ENCODE measurements at places on chromosomes 7 and 10.

DNA sequence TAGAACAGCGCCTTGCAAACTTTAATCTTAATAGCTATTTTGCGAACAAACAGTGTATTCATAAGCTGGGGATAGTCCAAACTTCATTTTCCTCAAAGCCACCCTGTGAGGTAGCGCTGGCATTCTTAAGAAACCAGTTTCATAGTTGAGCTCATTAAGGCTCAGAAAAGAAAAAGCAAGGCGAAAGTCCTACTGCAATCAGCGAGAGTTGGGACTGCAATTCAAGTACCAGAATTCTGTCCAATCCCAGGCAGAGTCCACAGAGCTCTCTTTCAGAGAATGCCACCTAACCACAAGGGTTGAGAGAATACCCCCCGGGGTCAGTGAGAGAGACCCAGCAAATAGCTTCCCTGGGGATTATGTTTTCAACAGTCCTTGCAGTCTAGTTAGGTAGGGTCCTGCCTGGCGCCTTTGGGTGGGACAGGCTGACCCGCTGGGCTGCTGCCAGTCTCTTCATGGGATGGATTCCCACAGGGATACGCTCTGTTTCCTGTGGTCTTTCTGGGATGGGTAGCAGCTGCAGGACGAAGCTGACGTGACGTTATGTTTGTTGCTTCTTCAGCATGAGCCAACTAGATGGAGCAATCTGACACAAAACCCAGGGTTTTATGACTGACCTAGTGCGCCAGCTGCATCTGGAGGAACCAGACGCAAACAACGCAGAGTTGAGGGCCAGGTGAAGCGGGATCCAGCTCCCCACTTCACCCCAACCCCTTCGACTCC lies 16.0 kb downstream of the BMPER start:
- peak; percentile 32 for DNase-seq

GRCh38 chr10:31157123-31158010 lies 125.7 kb upstream of the ZNF438 start:
- peak; percentile 69 for DNase-seq

DNA sequence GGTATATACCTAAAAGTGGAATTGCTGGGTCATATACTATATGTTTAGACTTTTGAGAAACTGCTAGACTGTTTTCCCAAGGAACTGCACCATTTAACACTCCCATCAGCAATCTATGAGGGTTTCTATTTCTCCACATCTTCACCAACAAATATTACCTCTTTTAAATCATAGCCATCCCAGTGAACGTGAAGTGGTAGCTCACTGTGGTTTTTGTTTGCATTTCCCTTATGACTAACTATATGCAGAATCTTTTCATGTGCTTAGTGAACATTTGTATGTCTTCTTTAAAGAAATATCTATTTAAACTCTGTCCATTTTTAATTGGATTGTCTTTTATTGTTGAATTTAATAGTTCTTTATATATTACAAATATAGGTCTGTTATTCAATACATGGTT lies 115.8 kb upstream of the SEC61G start:
- no peak for DNase-seq

DNA sequence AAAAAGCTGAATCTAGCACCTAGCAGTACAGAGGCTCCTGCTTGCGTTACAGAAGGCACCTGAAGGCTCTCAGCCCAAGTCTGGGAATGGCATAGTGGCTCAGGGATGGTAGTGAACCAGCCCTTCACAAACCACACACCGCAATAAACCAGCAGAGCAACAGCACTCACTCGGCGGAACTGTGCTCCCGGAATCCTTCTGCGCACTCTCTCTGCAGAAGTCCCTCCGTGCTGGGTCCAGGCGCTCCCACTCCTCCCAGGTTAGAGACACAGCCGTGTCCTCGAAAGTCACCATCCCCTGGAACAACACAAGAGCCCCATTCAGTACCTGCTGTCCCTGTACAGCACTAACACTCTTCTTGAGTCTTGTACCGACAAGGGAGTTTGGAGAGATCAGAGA lies 1.5 kb downstream of the ZNF394 start:
- DNase-seq: no peak

DNA sequence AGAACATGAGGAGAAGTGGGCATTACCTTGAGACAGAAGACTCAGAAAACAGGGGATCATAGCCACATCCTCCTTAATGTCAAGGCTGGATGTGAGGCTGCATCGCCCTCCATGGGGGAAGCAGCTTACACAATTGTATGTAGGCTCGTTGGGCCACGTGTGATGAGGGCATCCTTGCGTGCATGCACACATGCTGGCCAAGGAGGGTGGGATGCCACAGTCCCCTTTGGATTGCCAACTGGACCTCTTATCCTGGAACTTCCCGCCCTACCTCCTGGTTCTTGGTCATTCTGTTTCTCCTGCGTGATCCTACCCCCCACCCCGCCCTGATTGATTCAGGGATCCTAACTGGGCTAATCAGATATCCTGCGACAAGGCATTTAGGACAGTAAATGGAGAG lies 102.0 kb downstream of the PRKAG2 start:
- no peak for DNase-seq

- no peak for DNase-seq
Measured at GRCh38 chr7:97819161-97819560, 53.0 kb downstream of the ASNS start.

GRCh38 chr10:3420527-3421469 lies 248.2 kb upstream of the PITRM1 start:
- DNase-seq: no peak

GRCh38 chr7:10076660-10077300 lies 896.9 kb upstream of the PHF14 start:
- DNase-seq: no peak

GRCh38 chr7:51973071-51973470 lies 656.5 kb upstream of the COBL start:
- DNase-seq: no peak

DNA sequence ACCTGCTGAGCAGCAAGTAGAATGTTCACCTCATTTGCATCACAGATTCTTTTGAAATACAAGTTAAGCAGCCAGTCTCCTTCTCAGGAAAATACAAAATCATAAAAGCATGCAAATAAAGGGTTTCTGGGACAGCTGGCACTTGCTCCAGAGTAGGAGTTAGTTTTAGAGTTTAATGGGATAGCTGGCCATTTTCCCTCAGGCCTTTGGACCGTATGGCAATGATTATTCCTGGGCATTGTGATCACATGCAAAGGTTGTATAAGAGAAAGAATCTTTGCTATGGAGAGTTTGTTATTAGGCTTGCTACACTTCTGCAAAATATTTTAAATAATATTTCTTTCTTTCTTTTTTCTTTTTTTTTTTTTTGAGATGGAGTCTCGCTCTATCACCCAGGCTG lies 240.8 kb downstream of the CDK14 start:
- DNase-seq: no peak

- DNase-seq: no peak
Measured at GRCh38 chr7:69844264-69844868, 246.1 kb downstream of the AUTS2 start.

DNA sequence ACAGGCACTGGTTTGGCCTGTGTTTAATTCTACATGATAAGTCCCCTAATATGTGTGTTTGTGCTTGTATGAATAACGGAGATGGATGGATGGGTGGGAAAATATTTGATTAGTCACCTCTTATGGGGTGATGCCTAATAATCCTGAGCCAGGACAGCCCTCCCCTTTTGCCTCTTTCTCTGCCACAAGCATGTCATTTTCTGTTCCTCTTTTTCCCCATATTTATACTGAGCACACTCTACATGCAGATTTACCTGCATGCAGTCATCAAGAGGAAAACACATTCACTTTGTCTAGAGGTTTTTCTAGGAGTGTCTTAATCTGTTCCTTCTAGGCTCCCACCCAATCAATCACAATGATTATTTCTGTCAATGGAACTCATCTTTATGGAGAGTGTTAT lies 111.6 kb upstream of the TBX20 start:
- DNase-seq: no peak

DNA sequence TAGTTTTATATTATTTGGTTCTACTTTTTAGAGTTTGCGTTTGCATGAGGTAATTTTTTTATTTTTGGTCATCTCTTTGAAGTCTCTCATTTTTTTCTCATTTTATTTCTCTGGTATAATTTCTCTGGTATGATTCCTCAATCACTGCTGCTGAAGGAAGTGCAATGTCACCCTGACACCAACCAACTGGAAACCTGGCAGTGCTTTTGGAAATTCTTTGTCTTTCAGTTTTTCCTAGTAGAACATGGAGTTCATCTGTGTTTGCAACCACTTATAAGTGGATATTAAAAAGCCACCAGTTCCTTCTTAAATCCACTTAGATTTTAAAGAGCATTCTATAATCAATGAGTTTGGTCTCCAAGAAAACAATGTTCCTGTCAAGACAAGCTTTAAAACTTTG lies 291.8 kb downstream of the PRKG1 start:
- peak; percentile 22 for DNase-seq

- peak; percentile 5 for DNase-seq
Measured at GRCh38 chr7:87934699-87935383, 790 bp downstream of the ADAM22 start.

DNA sequence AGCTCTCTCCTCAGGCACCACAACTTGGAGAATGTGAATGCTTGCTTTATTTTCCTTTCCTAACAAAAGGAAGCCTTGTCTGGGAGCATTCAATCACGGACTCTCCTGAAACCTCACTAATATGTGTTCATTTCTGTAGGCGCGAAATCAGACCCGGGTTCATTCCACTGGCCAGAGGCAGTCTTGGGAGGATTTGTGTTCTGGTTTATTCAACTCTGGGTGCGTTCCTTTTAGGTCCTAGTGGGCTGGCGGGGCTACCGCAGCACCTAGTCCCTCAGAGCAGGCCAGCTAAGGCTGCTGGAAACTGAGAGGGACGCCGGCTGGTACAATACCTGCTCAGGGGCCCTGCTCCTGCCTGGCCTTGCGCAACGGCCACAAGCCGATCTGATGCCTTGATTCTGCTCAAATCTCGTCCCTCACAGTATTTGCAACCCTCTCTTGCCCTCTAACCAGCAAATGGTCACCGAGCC lies 7.5 kb downstream of the HOXA4 start:
- no peak for DNase-seq

GRCh38 chr7:151080067-151080521 lies 515 bp downstream of the FASTK start:
- DNase-seq: no peak

DNA sequence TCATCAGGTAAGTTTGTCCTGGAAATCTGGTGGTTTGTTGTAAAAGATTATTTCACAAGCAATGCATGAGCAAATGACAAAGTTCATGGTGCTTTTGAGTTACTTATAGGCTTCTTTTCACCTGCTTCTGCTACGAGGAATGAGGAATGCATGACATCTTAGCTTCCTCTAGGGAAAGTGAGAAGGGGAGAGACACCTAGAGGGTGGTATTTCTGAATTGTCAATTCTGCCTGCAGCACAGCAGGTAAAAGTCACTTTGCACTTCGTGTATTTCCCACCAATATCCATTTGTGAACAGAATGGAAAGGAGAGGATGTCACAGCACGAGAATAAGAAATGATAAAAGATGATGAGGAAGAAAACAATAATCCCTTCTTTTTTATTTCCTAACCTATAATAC lies 153.4 kb upstream of the FEZF1 start:
- DNase-seq: no peak

DNA sequence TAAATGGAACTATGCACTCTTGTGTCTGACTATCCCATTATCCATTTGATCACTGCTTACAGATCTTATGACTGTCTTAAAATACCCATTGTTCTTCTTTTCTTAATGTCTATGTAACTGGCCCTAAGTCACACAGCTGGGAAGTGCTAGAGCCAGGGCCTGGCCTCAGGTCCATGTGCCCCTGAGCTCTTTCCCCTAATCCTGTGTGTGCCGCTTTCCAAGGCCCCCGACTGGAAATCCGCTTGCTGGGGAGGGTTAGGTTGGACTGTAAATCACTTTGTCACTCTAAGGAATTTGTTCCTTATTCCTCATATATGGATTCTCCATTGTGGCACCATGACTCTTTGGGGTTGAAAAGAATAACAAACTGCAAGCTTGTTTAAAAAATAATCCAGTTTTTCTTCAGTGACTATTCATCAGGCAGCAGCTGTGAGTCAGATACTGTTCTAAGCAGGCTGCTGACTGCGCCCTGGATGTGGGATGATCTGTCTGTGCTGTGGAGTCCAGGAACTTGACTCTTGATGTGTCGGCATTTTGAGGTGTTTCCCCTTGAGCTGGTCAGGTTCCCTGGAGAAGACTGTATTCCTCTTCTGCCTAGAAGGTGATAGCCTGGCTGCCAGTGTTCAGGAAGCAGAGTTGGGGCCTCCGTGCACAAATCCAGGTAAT lies 236.3 kb downstream of the SDK1 start:
- DNase-seq: peak; percentile 11

- DNase-seq: no peak
Measured at GRCh38 chr10:21161647-21162046, 264.5 kb upstream of the NEBL start.

All from cardiac fibroblast (primary cell).